ENCODE measurements at places on chromosomes 4 and X. TPM values are rescaled to one million over a fixed set of nuclear protein-coding genes. Genes with fewer than 3 reads are reported as not detected.

GRCh38 chrX:30657196-30658161 is 4.3 kb downstream of the GK start:
- H3K27ac ChIP-seq: no peak overlapping the region
- no peak for DNase-seq
- no peak overlapping the region for H3K4me3 ChIP-seq
- H3K36me3 ChIP-seq: no peaks in the 10 kb centered on the region

The OPN1MW2 gene
- not detected for total RNA-seq

- no peak overlapping the region for H3K4me3 ChIP-seq
- no peaks in the 10 kb centered on the region for H3K36me3 ChIP-seq
- H3K27ac ChIP-seq: no peak overlapping the region
- no peaks in the 10 kb centered on the region for H3K27me3 ChIP-seq
- no peaks in the 10 kb centered on the region for H3K4me1 ChIP-seq
Measured at GRCh38 chr4:94400191-94400590, 51.6 kb upstream of the PDLIM5 start.

DNA sequence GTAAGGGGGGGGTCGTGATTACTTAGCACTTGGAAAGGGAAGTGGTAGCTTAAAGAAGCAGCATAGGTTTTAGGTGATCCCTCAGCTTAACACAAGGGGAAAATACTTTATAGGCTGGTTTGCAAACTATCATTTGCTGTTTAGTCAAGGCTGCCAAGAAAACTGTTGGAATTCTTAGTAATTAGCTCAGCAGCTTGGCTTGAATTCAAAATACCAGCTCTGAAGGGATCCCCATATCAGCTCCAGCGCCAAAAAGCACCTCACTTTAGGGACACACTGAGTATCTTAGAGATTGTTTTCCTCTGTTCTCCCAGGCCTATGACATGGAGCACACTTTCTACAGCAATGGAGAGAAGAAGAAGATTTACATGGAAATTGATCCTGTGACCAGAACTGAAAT is 8.8 kb downstream of the TNMD start:
- no peaks in the 10 kb centered on the region for H3K4me1 ChIP-seq
- no peaks in the 10 kb centered on the region for H3K27me3 ChIP-seq
- H3K4me3 ChIP-seq: no peak overlapping the region
- no peak for DNase-seq
- H3K27ac ChIP-seq: no peak overlapping the region

The LUZP4 gene
- total RNA-seq: not detected

DNA sequence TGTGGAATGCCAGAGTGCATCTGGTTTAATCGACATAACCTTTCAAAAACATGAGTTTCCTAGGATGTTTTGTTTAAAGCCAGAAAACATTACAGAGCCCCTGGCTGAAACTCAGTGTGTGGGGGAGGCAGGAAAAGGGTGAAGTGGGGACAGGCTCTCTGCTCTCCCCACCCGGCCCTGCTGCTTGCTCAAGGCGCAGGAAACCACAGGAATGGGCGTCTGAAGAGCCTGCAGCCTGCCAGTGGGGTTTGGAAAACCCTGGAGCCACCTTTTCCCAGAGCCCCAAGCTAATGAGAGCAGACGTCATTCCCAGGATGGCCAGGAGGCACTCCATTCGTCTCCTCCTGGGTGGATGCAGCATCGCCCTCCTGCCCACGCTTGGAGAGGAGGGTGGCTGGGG is 240.6 kb downstream of the AFAP1 start:
- H3K4me3 ChIP-seq: no peak overlapping the region
- no peak for DNase-seq
- H3K27ac ChIP-seq: no peak overlapping the region
- no peaks in the 10 kb centered on the region for H3K36me3 ChIP-seq
- no peaks in the 10 kb centered on the region for H3K27me3 ChIP-seq

DNA sequence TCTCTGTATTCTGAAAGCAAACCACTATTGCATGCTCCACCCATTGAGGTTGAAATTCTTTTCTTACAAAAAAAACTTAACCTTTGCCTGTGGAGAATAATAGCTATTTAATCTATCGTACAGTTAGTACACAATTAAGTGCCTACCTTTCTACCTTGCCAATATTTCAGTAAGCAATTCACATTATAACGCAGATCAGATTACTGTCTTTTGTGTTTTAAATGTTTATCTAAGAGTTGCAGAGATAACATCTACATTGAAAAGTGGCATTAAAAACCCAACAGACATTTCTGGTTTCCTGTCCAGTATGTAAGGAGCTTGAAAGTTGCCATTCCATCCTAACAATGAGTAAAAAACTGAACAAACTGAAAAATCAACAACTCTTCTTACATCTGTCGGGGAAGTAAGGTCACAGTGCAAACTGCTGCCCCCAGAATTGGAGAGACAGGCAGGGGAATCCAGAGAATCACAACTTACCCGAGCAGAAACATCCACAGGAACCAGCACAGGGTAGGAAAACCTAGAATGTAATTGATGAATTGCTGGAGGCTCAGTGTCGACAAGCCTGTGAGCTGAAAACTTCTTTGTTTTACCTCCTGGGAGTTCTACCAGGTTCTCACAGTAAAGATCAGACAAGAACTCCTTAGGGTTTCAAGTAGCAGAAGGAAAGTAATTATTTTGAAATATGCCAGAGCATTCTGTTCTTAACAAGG is 27.3 kb upstream of the ACSL4 start:
- H3K36me3 ChIP-seq: no peaks in the 10 kb centered on the region
- no peaks in the 10 kb centered on the region for H3K27me3 ChIP-seq
- H3K27ac ChIP-seq: no peak overlapping the region

- no peaks in the 10 kb centered on the region for H3K36me3 ChIP-seq
- H3K27me3 ChIP-seq: no peaks in the 10 kb centered on the region
- peaks cover 21% of the 10 kb centered on the region for H3K4me1 ChIP-seq
- no peak for DNase-seq
- no peak overlapping the region for H3K27ac ChIP-seq
Measured at GRCh38 chrX:45711231-45711630, 510.6 kb upstream of the DIPK2B start.

GRCh38 chrX:72057849-72058248 is 73.9 kb downstream of the RTL5 start:
- peaks cover 4% of the 10 kb centered on the region for H3K4me1 ChIP-seq
- no peaks in the 10 kb centered on the region for H3K36me3 ChIP-seq
- H3K27me3 ChIP-seq: no peaks in the 10 kb centered on the region
- H3K27ac ChIP-seq: no peak overlapping the region

The EREG gene
- total RNA-seq: 1.1 TPM

DNA sequence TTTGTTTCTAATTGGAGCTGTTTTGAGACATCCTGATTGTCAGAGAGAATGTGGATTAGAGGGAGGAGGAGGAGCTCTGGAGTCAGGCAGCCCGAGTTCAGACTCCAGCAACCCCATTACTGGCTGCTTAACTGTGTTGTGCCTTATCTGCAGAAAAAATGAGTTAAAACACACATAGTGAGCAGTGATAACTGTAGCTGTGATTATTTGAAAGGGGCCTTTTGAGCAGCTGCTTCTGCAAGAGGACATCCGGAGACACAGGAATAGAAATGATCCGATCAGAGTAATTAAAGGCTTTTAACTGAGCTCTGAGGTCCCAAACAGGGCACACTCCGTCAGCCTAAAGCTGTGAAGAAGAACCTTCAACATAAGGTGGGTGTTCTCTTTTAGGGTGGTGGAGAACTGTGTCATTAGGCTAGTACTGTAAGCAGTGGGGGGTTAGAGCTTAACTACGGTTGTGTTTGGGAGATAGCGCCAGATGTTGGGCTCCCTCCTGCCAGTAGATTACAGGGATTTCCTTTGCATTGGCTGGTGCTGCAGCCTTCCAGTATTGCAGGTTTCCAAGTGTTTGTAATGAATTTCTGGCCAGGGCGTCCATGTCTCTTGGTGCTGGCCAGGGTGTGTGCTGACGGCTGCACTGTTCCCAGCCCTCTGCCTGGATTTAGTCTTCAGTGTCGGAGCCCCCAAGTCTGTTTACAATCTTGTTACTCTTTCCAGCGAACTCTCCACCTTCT is 24.3 kb downstream of the ADD1 start:
- no peaks in the 10 kb centered on the region for H3K36me3 ChIP-seq
- no peaks in the 10 kb centered on the region for H3K27me3 ChIP-seq
- no peak for DNase-seq
- H3K4me1 ChIP-seq: peaks cover 79% of the 10 kb centered on the region

The SULT1B1 gene
- 0.41 TPM for total RNA-seq

The GLRB gene
- total RNA-seq: 7.9 TPM

- H3K27ac ChIP-seq: no peak overlapping the region
- DNase-seq: no peak
- H3K4me3 ChIP-seq: no peak overlapping the region
- no peaks in the 10 kb centered on the region for H3K4me1 ChIP-seq
- H3K27me3 ChIP-seq: no peaks in the 10 kb centered on the region
Measured at GRCh38 chrX:80765220-80765625, 44.5 kb downstream of the BRWD3 start.

The TMEM31 gene
- not detected for total RNA-seq

DNA sequence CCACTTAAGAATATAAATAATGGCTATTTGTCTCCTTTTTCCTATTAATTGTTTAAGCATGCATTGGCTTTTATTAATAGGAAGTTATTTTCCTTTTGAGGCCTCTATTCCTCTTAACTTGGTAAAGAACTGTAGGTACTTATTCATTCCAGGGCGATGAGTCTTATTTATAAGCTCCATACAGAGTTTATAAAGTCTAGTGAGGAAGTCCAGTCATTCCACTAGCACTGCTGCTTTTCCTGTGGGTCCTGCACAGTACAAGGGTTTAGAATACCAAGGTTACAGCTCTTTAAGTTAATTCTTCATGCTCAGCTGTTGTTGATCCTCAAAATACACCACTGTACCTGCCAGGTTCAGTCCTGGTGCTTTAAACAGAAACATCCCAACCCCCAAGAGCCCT is 28.5 kb upstream of the WNK3 start:
- no peaks in the 10 kb centered on the region for H3K27me3 ChIP-seq
- H3K4me1 ChIP-seq: no peaks in the 10 kb centered on the region
- H3K27ac ChIP-seq: no peak overlapping the region
- no peaks in the 10 kb centered on the region for H3K36me3 ChIP-seq

The CYSLTR1 gene
- total RNA-seq: 7.2 TPM

DNA sequence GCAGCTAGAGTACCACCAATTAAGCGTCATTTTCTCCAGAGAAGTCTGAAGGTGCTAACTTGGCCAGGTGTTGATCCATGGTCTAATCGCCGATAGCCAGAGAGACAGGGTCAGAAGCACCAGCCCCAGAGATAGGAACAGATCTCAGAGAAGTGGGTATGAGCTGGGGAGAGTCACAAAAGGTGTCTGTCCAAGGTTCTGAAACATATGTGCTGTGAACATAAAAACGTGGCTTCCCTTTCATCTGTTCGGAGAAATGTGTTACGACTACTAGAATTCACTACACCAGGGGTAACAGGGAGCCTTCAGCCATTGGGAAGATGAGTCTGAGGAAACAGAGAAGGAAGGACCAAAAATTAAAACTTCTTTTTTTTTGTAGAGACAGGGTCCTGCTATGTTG is 91.3 kb downstream of the FBXL5 start:
- H3K4me3 ChIP-seq: no peak overlapping the region
- no peaks in the 10 kb centered on the region for H3K4me1 ChIP-seq
- H3K36me3 ChIP-seq: peaks cover 19% of the 10 kb centered on the region
- no peak overlapping the region for H3K27ac ChIP-seq
- DNase-seq: no peak

DNA sequence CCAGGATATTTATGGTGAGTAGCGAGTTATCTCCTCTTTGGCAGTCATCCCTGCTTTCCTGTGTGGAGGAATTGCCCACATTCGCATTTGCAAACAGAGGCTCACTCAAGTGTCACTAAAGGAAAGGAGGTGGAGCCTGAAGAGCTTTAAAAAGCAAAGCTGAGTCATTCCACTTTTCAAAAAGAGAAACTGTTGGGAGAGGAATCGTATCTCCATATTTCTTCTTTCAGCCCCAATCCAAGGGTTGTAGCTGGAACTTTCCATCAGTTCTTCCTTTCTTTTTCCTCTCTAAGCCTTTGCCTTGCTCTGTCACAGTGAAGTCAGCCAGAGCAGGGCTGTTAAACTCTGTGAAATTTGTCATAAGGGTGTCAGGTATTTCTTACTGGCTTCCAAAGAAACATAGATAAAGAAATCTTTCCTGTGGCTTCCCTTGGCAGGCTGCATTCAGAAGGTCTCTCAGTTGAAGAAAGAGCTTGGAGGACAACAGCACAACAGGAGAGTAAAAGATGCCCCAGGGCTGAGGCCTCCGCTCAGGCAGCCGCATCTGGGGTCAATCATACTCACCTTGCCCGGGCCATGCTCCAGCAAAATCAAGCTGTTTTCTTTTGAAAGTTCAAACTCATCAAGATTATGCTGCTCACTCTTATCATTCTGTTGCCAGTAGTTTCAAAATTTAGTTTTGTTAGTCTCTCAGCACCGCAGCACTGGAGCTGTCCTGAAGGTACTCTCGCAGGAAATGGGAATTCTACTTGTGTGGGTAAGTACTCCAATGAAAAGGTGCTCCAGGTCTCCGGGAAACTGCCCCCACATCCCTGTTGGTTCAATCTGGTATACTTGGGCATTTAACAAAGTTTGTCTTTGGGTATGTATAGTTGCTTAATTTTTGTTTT is at the start of gene EGF:
EGF (plus strand) TSS at position 178 of the 890 bp plus-strand sequence; CDS start at position 631, 453 bp downstream.
- no peaks in the 10 kb centered on the region for H3K36me3 ChIP-seq
- no peaks in the 10 kb centered on the region for H3K27me3 ChIP-seq
- no peak within 1 kb of the TSS for H3K4me3 ChIP-seq

- H3K27ac ChIP-seq: no peak overlapping the region
- H3K4me1 ChIP-seq: no peaks in the 10 kb centered on the region
- H3K4me3 ChIP-seq: no peak overlapping the region
- no peaks in the 10 kb centered on the region for H3K36me3 ChIP-seq
Measured at GRCh38 chrX:19772822-19773628, 114.4 kb downstream of the SH3KBP1 start.

DNA sequence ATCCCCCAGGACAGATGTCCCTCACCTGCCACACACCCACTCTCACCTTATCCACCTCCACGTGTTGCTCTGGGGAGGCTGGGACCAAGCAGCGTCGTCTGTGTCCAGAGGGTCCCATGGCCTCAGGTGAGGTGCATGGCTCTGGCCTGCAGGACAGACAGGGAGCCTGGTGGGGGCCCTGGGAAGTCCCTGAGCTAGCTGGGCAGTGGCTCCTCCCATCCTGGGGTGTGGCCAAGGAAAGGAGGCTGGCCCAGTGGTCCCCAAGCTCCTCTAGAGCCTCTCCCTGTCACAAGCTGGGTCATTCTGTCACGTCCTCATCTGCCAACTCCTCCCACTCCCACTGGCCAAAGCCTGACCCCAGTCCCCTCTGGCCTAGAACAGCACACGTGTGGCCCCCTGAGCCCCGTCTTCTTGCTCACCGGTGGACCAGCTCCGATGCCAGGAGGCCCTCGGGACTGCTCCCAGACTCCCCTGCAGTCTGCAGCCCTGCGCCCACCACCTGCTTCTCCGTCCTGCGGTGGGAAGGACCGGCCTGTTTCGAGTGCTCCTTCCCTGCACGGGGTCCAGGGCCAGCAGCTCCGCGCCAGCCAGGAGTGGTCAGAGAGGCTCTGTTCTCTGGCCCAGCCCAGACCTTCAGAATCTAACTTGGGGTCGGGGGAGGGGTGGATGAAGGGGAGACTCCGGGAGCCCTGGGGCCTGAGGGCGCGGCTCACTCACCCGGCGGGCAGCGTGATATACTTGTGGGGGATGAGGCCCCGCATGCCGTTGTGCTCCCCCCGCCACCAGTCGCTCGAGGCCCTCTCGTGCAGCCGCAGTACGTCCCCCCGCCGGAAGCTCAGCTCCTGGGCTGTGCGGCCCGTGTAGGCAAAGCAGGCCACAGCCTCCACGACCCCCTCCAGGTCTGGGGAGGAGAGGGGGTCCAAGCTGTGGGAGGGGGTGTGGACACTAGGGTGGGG is 4.8 kb downstream of the AVPR2 start:
- no peak overlapping the region for H3K4me3 ChIP-seq
- no peaks in the 10 kb centered on the region for H3K4me1 ChIP-seq
- DNase-seq: no peak
- H3K27ac ChIP-seq: no peak overlapping the region
- no peaks in the 10 kb centered on the region for H3K27me3 ChIP-seq
- H3K36me3 ChIP-seq: no peaks in the 10 kb centered on the region

GRCh38 chrX:12711435-12712040 is 79.7 kb upstream of the PRPS2 start:
- no peaks in the 10 kb centered on the region for H3K27me3 ChIP-seq
- no peak for DNase-seq
- H3K36me3 ChIP-seq: no peaks in the 10 kb centered on the region

Measured in thoracic aorta (tissue), 2 donors.